Activated gamma-delta T cell treated with anti-CD3 and anti-CD28 coated beads, Interleukin-2, amount 50 U/mL, for 16 hours (primary cell): ENCODE measurements at places on chromosomes 4 and X.

GRCh38 chrX:41382714-41383645 lies 49.0 kb downstream of the DDX3X start:
- no peak for DNase-seq

- no peak for DNase-seq
These were observed 32.5 kb downstream of the TACC3 start for GRCh38 chr4:1753697-1754311.

DNA sequence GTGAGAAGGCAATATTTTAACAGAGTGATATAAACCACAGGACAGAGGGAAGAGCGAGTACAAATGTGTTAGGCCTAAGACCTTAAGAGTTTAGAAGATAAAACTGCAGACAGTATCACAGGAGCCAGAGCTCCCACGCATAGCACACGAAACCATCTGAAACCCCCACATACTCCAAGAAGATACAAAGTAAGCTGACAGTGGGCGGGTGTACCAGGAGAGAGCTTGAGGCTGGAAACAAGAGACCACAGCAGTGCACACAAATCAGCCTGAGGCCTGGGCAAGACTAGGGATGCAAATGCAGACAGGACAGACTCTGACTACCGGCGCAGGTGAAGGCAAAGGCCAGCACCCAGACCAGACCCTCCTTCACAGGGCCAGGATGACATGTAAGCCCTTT lies 54.1 kb upstream of the ARHGAP24 start:
- no peak for DNase-seq

GRCh38 chr4:103011378-103012025 lies 8.0 kb downstream of the SLC9B1 start:
- no peak for DNase-seq

DNA sequence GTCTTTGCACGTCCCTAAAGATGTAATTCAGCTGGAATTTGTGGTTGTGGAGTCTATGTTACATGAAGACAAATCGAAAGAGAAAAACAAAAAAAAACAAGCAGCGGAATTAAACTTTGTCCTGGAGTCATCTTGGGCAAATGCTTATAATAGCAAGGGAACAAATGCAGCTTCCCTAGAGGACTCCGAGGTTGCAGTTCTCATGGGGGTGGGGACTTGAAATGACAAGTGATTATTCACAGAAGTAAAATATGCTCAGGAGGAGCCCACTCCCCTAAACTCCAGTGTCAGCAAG lies 362.4 kb downstream of the ARHGAP24 start:
- DNase-seq, result no peak

- peak; percentile 53 for DNase-seq
These were observed 9.7 kb upstream of the GEMIN8 start for GRCh38 chrX:14039344-14039743.

DNA sequence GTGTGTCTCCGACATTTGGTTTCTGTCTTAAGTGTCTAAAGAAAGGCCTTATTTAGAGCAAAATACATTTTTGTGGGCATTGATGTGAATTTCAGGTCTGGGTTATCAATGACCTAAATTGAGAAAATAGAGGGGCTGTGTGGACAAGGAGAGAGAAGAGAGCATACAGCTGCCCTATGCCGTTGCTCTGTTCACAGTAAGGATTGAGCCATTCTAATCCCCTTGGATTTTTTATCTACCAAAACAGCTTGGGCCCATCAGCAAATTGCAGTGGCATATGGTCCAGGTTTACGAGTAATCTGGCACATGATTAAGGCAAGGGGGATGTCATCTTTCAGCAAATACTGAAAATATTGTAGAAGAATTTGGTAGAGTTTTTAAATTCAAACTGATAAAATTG lies 210.2 kb downstream of the ANTXR2 start:
- no peak for DNase-seq

DNA sequence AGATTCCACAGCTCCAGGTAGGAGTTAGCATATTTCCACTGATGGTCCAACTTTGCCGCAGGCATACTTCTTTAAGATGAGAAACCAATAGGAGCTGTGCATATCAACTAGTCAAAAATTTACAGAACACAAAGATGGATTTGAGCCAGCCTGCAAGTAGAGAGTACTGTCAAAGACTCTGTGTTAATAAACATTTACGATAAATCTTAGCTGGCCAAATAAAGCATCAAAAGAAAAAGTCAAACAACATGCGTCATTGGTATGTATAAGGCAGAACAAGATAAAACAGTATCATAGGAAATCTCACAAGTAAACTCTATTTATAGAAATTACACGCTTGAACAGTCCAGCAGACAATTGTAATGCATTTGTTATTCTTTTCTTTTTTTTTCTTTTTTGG lies 907.4 kb upstream of the AGA start:
- no peak for DNase-seq

- no peak for DNase-seq
These were observed 99.0 kb upstream of the OTUD4 start for GRCh38 chr4:145279122-145279960.

GRCh38 chr4:41992967-41993857 lies 2.9 kb downstream of the SLC30A9 start:
- no peak for DNase-seq

GRCh38 chr4:8333726-8334460 lies 64.3 kb downstream of the HTRA3 start:
- DNase-seq, result no peak

DNA sequence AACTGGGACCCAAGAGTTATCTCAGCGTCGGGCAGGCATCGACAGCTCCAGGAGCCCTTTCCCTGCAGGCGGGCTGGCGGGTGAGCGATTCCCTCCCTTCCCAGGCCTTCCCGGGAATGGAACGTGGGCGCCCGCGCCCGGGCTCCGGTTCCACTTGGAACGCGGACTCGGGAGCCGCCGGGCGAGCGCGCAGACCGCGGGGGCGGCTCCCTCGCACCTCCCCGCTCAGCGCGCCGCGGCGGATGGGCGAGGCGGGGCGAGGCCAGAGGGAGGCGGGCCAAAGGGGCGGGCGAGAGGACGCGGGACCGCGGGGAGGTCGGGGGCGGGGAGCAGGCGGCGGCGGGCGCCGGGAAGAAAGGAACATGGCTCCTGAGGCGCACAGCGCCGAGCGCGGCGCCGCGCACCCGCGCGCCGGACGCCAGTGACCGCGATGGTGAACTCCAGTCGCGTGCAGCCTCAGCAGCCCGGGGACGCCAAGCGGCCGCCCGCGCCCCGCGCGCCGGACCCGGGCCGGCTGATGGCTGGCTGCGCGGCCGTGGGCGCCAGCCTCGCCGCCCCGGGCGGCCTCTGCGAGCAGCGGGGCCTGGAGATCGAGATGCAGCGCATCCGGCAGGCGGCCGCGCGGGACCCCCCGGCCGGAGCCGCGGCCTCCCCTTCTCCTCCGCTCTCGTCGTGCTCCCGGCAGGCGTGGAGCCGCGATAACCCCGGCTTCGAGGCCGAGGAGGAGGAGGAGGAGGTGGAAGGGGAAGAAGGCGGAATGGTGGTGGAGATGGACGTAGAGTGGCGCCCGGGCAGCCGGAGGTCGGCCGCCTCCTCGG lies at the start of gene PKD2:
PKD2 (plus strand) TSS at position 332 of the 818 bp plus-strand sequence; CDS start at position 431, 99 bp downstream.
- peak; percentile 45 for DNase-seq

- no peak for DNase-seq
These were observed 59.8 kb downstream of the NELFA start for GRCh38 chr4:1948892-1949436.

DNA sequence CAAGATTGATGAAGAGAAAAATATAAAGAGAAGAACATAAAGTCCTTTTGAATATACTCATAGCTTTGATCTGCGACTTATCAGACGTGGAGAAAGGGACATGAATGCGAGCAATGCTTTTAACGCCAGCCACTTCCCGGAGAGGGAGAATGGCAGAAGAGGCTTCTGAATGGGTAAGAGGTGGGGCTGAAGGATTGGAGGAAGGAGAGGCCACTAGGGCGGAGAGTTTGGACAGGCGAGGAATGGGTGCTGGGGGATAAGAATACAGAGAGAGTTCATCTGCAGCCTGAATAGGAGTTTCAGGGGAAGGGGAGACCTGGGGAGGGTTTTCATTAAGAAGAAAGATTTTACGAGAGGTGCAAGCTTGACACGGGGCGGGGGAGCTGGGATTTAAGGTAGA lies 2534.9 kb downstream of the PCDH7 start:
- DNase-seq, result no peak

- no peak for DNase-seq
These were observed 127.4 kb downstream of the FAM53A start for GRCh38 chr4:1556541-1557220.

GRCh38 chr4:76718831-76719230 lies 179.1 kb downstream of the SOWAHB start:
- DNase-seq, result no peak

DNA sequence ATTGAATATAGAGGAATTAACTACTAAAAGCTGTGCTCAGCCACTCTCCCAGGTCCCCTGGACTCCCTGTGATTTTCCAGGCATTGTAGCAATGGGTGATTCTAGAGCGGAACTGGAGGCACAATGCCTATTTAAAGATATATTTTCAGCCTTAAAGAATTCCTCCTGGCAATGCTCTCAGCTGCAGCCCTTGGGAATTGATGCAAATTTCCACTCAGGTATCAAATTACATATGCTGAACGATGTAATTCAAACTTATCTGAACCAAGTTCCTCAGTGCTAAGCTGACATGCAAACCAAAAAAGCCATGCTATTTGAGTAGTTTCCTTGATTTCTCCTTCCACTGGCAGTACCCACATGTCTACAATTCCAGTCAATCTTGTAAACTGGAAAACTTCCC lies 86.3 kb upstream of the GABRA3 start:
- no peak for DNase-seq

DNA sequence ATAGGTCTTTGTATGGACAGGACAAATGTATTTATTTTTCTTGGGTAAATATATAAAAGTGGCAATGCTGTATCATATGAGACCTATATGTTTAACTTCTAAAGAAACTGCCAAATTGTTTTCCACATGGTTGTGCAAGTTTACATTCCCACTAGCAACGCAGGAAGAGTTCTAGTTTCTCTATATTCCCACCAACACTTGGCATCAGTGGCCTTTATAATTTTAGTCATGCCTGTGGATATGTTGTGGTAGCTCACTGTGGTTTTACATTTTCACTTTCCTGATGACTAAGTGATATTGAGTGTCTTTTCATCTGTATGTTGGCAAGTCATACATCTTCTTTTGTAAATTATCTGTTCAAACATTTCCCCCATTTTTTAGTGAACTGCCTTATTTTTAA lies 126.0 kb downstream of the EMCN start:
- DNase-seq, result no peak

GRCh38 chrX:154333837-154334271 lies 38.3 kb downstream of the TKTL1 start:
- DNase-seq, result no peak

DNA sequence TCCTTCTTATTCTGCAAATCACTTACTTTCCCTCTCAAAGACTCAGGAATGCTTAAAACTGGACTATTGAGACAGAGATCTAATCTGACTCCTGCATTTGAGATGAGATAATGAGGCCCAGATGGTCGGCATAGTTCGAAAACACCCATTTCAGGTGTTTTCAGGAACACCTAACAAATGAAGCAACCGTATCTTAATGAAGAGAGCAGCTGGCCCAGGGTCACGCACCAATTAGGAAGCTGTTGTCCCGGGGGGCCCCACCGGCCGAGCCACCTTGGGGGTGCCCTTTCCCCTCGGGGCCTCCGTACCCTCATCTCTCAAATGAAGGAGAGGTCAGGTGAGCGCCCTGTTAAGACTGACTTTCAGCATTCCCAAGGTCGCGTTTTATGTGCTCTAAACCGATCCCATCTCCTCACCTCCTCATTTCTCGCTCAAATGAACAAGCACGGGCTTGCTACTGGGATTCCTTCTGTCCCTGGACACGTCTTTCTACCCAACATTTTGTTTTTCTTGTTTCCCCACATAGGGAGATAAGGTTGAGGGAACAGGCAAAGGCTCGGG lies 824 bp downstream of the LRPAP1 start:
- no peak for DNase-seq

GRCh38 chr4:146510942-146511341 lies 10.8 kb downstream of the SLC10A7 start:
- DNase-seq, result no peak

DNA sequence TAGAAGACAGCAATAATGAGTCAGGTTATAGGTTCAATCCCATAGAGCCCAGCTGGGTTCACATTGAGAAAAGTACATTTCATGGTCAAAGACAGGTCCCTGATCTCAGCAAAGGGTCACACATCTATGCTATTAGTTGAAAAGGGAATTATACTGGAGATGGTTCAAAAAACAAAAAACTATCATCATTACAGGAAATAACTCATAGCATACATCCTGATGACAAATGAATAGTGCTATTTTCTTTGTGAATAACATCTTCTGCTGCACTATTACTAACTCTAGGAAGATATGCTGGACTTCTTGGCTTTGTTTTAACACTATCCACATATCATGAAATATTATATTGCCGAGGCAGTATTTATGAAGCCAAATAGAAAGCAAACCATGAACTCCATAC lies 202.5 kb upstream of the MAB21L2 start:
- no peak for DNase-seq

DNA sequence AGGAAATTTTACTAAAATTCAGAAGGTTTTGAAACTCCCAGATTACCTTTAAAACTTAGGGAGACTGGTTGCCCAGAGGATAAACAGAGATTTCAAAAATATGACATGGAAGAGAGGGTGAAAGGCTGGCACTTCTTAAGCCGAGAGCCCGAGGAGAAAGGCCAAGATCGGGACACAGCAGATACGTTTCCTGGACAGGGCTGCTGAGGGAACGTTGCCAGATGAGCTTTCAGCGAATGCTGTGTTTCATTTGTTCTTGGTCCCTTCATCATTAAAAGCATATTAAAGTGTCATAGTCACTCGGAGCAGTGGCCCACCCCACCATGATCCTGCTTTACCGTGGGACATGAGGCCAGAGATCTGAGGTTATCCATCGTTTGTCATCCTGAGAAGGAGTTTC lies 37.9 kb upstream of the STOX2 start:
- DNase-seq, result no peak

DNA sequence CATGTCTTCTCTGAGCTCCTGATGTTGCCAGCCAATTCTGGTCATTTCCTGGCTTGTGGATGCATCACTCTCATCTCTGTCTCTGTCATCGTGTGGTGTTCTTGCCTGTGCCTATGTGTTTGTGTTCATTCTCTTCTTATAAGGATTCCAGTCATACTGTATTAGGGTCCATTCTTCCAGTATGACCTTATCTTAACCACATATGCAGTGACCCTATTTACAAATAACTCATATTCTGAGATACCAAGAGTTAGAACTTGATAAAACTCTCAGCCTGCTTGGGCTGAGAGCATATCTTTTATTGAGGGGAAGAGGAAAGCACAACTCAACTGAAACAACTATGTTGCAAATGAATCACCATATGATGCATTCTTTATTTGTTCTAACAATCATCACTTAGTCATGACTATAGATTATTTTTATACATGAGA lies 189.0 kb upstream of the ANXA10 start:
- no peak for DNase-seq
